ENCODE measurements at places on chromosomes 3 and 15.

DNA sequence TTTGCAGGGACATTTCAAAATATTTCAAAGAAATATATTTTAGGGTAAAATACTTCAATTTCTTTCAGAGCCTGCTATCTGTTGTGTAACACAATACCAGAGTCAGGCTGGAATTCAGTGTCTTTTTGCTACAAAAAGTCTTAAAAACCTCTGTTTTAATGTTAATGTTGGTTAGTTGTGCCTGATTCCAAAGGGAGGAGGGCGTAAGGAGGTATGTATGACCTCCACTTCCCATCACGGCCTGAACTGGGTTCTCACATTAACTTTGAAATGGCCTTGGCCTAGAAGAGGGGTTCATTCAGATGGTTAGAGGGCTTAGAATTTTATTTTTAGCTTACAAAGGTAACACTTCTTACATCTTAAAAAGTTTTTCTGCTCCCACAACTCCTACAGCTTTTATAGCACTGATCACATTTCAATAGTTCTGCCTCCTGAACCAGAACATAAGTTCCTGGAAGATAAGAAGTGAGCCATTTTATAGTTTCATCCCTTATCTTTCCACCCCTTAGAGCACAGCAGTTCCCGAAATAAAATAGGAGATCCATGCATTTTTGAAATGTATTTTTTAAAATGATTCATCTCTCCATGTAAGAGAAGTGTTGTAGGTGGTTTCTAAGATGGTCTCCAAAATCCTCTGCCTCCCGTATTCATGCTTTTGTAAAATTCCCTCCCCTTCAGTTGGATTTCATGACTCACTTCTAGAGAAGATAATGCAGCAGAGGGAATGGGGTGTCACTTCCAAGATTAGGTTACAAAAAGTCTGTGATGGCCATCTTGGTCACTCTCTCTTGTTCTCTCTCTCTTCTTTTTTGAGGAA, 543.1 kb upstream of the NECTIN3 start:
- no peak for DNase-seq

DNA sequence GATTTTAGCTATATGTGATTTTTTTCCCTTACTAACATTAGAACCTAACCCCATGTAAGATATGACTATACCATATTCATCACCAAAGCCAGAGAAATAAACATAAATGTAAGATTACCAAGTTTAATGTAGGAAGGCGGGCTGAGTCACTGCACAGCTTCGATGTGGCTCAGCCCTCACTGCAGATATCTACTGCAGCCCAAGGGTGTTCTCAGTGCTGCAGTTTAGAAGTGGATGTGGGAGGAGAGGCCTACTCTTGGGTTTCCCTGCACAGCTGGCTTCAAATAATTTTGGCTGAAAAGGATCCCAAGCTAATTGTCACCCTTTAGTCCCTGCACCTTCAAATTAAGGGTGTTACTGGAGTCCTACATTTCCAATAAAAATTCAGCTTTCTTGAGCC, 9.3 kb downstream of the ARPP19 start:
- no peak for DNase-seq

GRCh38 chr15:28097656-28098359, 1.3 kb downstream of the OCA2 start:
- DNase-seq: no peak

DNA sequence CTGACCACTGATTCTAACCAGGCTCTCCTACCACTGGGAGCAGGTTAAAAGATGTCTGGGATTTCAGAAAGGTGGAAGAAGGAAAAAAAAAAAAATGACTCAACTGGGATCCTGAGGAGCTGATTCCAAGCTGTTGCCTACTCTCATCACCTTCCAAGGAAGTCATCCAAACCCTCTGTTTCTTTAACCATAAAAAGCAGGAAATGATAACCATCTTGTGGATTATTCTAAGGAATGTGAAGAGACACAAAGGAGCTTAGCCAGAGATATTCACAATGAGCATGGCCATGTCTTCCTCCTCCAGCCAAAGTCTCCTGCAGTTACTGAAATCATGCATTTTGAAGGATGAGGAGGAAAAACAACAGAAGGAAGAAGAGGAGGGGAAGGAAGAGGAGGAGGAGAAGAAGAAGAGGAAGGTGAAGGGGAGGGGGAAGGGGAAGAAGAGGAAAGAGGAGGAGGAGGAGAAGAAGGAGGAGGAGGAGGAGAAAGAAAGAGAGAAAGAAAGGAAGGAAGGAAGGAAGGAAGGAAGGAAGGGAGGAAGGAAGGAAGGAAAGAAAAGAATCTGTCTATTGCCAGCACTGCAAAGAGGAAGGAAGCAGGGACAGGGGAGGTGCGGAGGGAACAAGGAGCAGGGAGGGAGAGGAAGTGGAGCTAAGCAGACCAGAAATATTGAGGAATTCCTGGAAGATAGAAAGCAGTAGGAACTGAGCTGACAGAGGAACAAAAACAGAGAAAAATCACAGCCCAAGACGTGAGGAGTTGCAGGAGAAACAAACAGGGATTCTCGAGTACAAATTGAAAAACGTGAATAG, 229.2 kb downstream of the UACA start:
- DNase-seq: no peak

- DNase-seq: no peak
These were observed 12.8 kb downstream of the PLEKHO2 start for GRCh38 chr15:64854526-64854925.

- DNase-seq: no peak
These were observed 92.0 kb downstream of the CADM2 start for GRCh38 chr3:85050821-85051220.

DNA sequence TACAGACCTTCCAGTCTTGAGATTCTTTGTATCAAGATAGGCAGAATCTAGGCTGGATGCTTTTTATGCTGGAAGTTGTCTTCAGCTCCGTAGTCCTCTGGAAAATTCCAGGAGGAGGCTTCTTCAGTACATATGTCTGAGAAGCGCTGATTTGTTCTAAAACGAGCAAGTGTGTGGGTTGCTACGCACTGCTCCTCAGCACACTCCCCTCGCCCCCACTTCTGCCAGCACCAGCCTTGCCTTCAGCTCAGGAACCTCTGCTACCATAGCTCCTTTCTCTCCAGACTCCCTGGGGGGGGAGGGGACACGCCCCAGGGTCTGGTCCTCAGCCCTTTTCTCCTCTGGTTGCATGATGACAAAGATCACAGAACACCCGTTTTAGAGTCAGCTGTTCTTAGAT, 75.5 kb upstream of the TRA2B start:
- DNase-seq: no peak

- peak; percentile 12 for DNase-seq
These were observed 12.4 kb downstream of the CIB1 start for GRCh38 chr15:90221246-90221900.

GRCh38 chr15:83436513-83437158, 10.5 kb upstream of the SH3GL3 start:
- DNase-seq: no peak

DNA sequence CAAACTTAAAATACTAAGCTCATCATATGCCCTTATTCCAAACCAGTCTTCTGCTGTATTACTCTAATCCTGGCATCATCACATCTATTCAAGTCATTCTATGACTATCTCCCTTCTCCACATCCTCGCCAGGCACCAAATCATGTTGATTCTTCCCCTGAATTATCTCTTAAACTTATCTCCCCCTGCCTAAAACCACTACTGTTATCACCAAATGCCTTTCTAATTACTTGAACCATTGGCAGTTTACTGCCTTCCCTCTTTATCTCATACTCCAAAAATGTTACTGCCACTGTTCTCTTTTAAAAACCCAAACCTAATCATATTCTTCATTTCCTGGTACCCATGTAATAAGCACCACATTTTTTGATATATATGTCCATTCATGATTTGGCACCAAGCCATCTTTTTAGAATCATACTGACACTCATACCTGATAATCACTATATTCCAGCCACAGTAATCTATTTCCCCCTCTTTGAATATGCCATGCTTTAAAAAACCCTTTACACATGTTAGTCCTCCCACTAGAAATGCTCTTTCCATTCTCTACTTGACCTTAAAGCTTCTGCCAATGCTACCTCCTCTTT, 126.8 kb downstream of the PEAK1 start:
- no peak for DNase-seq

DNA sequence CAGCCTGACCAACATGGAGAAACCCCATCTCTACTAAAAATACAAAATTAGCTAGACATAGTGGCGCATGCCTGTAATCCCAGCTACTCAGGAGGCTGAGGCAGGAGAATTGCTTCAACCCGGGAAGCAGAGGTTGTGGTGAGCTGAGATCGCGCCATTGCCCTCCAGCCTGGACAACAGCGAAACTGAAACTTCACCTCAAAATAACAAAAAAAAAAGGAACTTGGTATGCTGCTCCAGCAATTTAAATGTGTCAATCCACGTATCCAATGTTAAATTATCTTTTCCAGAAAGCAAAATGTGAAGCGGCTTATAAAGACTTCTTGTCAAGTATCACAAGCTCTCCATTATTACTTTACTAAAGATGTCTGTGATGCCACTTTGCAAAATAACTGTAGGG, 9.9 kb upstream of the ARIH1 start:
- DNase-seq: no peak

DNA sequence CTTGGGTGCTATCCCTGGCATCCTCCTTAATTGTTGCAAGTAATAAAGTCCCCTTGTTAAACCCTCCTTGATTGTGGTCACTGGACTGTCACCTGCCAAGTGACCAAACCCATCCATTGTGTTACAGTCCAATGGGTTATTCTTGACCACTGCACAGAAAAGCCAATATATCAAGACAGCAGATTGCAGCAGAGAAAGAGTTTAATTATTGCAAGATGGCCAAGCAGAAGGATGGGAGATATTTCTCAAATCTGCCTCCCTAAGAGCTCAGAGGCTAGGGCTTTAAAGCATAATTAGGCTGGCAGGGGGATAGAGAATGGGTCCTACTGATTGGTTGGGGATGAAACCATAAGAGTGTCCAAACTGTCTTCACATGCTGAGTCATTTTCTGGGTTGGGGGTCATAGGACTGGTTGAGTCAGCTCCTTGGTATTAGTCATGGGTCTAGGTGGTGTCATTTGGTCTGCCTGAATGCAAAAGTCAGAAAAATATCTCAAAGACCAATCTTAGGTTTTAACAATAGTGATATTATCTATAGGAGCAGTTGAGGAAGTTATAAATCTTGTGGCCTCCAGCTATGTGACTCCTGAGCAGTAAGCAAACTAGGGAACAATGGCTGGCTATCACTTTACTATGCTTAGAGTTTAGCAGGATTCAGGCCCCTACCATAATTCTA, 19.1 kb upstream of the XYLB start:
- no peak for DNase-seq

GRCh38 chr3:170010498-170010897, 27.3 kb upstream of the GPR160 start:
- no peak for DNase-seq

GRCh38 chr3:67608034-67608433, 46.4 kb downstream of the SUCLG2 start:
- DNase-seq: no peak

DNA sequence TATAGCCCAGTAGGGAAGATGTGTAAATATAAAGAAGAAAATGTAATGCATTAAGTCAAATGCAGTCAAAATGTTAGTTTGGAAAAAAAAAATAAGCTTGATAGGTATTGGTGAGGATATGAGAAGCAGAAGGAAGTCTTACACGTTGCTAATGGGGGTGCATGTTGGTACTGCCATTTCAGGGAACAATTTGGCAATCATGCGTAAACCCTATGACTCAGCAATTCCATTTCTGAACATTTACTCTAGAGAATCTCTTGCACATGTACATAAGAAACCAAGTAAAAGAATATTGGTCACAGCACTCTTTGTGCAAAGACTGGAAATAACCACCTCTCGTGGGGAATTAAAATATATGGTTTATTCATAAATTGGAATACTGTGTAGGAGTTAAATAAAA, 35.5 kb upstream of the TIMP4 start:
- DNase-seq: no peak

- no peak for DNase-seq
These were observed 89.7 kb upstream of the GRM7 start for GRCh38 chr3:6771171-6771570.
